Tongue (tissue), 3 donors: ENCODE measurements at places on chromosomes 3 and 15.

- DNase-seq = no peak
These were observed 98.6 kb downstream of the MECOM start for GRCh38 chr3:169564883-169565282.

GRCh38 chr3:195183071-195183776, 87.7 kb downstream of the XXYLT1 start:
- no peak for DNase-seq

DNA sequence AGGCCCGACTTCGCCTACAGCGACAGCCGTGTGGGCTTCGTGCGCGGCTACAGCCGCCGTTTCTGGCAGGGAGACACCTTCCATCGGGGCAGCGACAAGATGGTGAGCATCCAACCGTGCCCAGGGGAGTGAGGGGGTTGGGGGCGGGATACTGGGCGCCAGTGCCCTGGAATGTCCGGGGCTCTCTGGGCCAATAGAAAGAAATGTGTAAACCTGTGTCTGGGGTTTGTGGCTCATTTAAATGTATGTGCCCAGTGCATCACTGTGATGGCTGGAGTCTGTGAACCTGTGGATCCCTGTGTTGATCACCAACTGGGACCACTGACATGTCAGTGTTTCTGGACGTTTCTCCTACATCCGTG, 423 bp downstream of the CHAC1 start:
- DNase-seq = no peak

GRCh38 chr15:64455961-64456371, 4.4 kb upstream of the ZNF609 start:
- peak; percentile 60 for DNase-seq

DNA sequence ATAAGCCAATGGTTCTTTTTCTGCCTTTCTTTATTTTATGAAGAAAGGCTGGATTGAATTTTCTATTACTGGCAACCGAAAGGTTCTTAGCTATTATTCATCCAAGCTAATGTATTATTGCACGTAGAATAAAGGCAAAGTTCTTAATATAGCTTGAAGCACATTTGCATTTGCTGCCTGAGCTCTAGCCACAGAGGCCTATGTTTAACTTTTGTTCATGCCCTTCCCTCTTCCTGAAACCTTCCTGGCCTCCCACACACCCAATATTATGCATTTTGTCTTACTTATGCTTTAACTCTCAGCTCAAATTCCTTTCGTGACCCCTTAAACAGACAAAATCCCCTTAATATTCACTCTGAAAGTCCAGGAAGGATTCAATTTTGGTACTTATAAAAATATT, 71.0 kb upstream of the ZNF280D start:
- no peak for DNase-seq

DNA sequence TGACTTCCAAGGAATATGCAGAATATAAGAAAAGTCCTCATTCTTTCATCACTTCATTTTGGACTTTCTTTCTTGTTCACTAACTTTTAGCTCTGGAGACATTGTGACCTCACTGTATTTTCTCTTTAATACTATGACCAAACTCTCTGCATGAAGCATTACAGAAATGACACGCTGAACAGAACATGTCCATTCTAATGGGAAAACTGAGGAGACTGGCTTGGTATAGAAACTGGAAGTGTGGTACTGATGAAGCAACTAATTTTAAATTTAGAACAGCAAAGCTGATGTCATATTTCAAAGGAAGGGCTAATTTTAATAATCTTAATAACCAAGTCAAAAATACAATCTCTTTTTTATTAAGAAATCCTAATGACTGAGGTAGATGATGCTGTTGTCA, 4.7 kb downstream of the DPH3 start:
- no peak for DNase-seq

- peak; percentile 10 for DNase-seq
These were observed 34.0 kb downstream of the ARIH2 start for GRCh38 chr3:48952510-48953118.

DNA sequence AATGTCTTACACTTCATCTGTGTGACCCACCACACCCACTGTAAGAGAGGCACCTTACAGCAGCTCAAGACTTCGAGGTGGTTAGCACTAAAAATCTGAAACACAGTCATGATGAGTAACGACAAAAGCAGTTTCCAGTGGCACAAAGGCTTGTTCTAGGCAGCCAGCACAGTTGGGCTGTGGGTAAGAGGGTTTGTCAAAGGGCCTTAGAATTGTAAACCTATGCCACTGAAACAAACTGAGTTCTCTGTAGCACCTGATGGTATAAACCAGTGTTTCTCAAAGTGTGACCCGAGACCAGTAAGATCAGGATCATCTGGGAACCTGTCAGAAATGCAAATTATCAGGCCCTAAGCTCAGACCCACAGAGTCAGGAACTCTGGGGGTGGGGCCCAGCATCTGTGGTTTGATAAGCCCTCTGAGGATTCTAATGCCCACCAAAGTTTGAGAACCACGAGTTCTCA, 36.5 kb downstream of the DAPK2 start:
- DNase-seq = no peak

GRCh38 chr3:69531576-69532546, 146.0 kb upstream of the FRMD4B start:
- DNase-seq = no peak

- no peak for DNase-seq
These were observed 59.1 kb downstream of the GOLIM4 start for GRCh38 chr3:168036619-168037018.
